PC-3 (cell line): ENCODE measurements at places on chromosomes 16 and 17. TPM values are rescaled to one million over a fixed set of nuclear protein-coding genes. Genes with fewer than 3 reads are reported as not detected.

GRCh38 chr17:34683390-34683789 lies 104.0 kb downstream of the TMEM132E start:
- H3K4me1 ChIP-seq, result no peaks in the 10 kb centered on the region
- H3K4me3 ChIP-seq, result no peak overlapping the region
- H3K36me3 ChIP-seq, result no peaks in the 10 kb centered on the region
- no peaks in the 10 kb centered on the region for H3K27me3 ChIP-seq
- DNase-seq, result no peak

GRCh38 chr17:77735081-77735565 lies 223.4 kb upstream of the TNRC6C start:
- no peak overlapping the region for H3K27ac ChIP-seq
- no peak for DNase-seq
- no peaks in the 10 kb centered on the region for H3K36me3 ChIP-seq

- H3K36me3 ChIP-seq, result no peaks in the 10 kb centered on the region
- no peaks in the 10 kb centered on the region for H3K27me3 ChIP-seq
- H3K27ac ChIP-seq, result no peak overlapping the region
- H3K4me3 ChIP-seq, result no peak overlapping the region
- no peaks in the 10 kb centered on the region for H3K4me1 ChIP-seq
- no peak for DNase-seq
Measured at GRCh38 chr16:79284766-79285165, 315.8 kb downstream of the MAF start.

DNA sequence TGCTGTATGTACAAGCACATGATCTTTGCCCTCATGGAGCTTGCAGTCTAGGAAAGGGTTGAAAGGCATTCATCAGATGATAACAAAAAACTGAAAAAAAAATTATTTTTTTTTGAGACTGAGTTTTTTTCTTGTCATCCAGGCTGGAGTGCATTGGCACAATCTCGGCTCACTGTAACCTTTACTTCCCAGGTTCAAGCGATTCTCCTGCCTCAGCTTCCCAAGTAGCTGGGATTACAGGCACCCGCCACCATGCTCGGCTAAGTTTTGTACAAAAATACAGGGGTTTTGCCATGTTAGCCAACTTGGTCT lies 38.7 kb upstream of the BCAS3 start:
- peaks cover 13% of the 10 kb centered on the region for H3K4me1 ChIP-seq
- H3K36me3 ChIP-seq, result peaks cover 9% of the 10 kb centered on the region; the same call in 1 of the 2 replicates
- no peak for DNase-seq
- no peak overlapping the region for H3K4me3 ChIP-seq
- H3K27me3 ChIP-seq, result no peaks in the 10 kb centered on the region

DNA sequence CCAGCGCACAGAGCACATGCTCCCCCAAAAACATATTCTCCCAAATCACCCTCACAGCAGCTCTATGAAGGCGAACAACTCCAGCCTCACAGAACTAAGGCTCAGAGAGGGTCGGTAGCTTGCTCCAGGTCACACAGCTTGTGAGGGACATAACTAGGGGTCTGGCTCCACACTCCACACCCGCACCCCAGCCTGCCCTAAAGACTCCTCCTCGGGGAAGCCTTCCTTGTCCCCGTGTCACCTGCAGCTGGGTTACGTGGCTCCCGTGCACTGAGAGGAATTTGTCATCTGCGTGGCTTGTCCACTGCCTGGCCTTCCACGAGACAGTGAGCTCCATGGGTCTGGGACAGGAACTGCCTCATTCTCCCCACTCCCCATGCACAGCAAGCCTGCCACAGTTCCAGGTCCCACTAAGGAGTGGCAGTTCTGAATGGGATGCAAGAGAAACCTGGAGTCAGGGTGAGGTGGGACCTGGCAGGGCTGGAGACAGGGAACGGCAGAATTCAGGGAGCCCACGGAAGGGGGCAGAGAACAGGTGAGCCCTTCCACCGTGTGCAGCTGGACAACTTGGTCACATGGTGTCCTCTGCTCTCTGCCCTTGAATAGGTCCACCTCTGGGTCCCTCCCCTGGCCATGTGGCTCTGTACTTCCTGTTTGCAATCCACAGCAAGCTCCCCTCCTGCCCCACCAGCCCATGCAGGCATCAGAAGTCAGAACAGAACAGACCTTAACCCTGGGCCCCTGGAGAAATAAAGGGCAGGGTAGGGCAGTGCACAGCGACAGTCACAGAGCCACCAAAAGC lies 27.4 kb downstream of the TNFRSF13B start:
- H3K36me3 ChIP-seq, result no peaks in the 10 kb centered on the region
- no peak overlapping the region for H3K27ac ChIP-seq
- peaks cover 32% of the 10 kb centered on the region for H3K4me1 ChIP-seq
- DNase-seq, result no peak
- H3K4me3 ChIP-seq, result no peak overlapping the region
- H3K27me3 ChIP-seq, result no peaks in the 10 kb centered on the region

DNA sequence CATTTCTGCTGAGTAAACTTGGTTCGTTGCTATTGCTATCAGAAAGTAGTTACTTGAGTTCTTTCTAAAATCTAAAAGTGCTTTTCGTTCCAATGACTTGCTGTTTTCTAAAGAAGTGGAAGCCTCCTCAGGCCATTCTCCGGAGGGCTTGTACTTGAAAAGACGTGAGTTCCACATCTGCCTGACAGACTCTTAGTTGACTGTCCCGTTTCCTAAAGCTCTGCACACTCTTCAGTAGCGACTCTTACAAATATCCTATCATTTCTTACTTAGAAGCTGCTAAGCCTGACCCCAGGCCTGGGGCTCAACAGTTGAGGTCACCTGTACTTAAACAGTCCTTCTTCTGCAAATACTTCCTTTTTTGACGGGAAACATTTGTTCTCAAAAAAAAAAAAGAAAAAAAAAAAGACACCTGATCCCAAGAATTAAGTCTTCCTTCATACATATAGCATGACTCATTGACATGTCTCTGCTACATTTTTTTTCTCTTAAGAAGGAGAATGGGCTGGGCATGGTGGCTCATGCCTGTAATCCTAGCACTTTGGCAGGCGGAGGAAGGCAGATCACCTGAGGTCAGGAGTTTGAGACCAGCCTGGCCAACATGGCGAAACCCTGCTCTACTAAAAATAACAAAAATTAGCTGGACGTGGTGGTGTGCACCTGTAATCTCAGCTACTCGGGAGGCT lies 61.5 kb downstream of the DHRS7C start:
- no peak overlapping the region for H3K27ac ChIP-seq
- H3K27me3 ChIP-seq, result no peaks in the 10 kb centered on the region
- DNase-seq, result peak; percentile 52
- no peak overlapping the region for H3K4me3 ChIP-seq
- peaks cover 6% of the 10 kb centered on the region for H3K4me1 ChIP-seq

- DNase-seq, result no peak
- H3K27ac ChIP-seq, result no peak overlapping the region
- peaks cover 10% of the 10 kb centered on the region for H3K4me1 ChIP-seq
- H3K4me3 ChIP-seq, result no peak overlapping the region
- H3K36me3 ChIP-seq, result no peaks in the 10 kb centered on the region
Measured at GRCh38 chr16:66489818-66490217, 60.1 kb downstream of the TK2 start.

DNA sequence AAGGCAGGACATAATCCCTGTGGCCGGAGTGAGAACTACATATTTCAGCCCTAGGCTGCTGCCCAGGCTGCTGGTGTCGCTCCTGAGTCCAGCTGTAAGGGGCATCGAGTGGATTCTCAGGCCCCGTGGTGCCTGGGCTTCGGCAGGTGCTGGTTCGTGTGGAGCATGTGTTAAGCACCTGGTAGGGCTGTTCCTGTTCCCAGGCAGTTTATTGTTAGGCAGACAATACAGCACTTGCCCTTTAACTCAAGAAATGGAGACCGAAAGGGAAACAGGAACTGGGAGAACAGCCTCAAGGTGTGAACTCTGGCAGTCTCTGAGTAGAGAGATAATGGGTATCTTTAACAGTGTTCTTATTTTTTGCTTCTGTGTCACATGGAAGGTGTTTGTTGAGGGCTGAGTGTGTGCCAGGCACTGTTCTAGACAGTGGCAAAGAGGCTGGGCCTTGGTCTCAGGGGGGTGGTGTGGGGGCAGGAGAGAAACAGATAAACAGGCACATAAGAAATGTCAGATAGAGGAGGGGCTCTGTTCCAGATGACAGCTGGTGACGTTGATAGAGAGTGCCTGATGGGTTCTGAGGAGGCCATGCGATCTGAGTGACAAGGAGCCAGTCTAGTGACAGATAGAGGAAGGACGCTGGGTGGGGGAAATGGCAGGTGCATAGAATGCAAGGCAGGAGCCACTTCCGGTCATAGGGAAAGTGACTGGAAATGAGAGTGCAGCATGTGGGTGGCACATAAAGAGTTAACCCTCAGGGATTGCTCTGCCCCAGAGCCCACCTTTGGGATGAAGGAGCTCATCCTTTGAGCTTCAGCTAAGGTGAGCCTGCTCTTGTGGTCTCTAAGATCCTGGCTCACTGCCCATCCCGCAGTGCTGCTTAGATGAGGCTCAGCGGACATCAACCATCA lies 33.8 kb downstream of the EPN2 start:
- H3K4me3 ChIP-seq, result no peak overlapping the region
- no peaks in the 10 kb centered on the region; the same call in 1 of the 2 replicates for H3K36me3 ChIP-seq
- H3K4me1 ChIP-seq, result 0 out of 2 replicates have a peak, but pooled peaks cover 10% of the 10 kb centered on the region
- no peak overlapping the region for H3K27ac ChIP-seq
- no peaks in the 10 kb centered on the region for H3K27me3 ChIP-seq

DNA sequence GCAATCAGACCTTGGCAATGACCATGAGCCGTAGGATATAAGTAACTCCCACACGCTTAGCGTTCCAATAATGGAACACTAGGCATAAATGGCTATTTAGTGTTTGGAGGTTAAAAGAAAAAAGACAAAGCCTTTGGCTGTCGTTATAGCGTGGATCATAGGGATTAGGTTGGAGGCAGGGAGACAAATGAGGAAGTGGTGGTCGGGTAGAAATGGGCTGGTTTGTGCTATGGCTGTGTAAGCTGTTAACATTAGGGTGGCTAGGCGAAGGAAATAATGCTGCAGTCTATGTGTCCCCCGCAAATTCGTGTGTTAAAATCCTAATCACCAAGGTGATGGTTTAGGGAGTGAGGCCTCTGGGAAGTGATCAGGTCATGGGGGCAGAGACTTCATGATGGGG lies 120.4 kb upstream of the IRX6 start:
- H3K4me1 ChIP-seq, result no peaks in the 10 kb centered on the region
- H3K36me3 ChIP-seq, result no peaks in the 10 kb centered on the region
- H3K27ac ChIP-seq, result no peak overlapping the region
- no peaks in the 10 kb centered on the region for H3K27me3 ChIP-seq
- H3K4me3 ChIP-seq, result no peak overlapping the region

GRCh38 chr16:81170824-81171223 lies 67.7 kb upstream of the BCO1 start:
- no peak overlapping the region for H3K27ac ChIP-seq
- H3K27me3 ChIP-seq, result no peaks in the 10 kb centered on the region
- H3K4me1 ChIP-seq, result peaks cover 15% of the 10 kb centered on the region
- H3K4me3 ChIP-seq, result no peak overlapping the region

- H3K4me1 ChIP-seq, result peaks cover 8% of the 10 kb centered on the region
- no peak for DNase-seq
- no peak overlapping the region for H3K4me3 ChIP-seq
- H3K27ac ChIP-seq, result no peak overlapping the region
- H3K36me3 ChIP-seq, result no peaks in the 10 kb centered on the region
Measured at GRCh38 chr16:19281246-19281645, 4.3 kb upstream of the CLEC19A start.

DNA sequence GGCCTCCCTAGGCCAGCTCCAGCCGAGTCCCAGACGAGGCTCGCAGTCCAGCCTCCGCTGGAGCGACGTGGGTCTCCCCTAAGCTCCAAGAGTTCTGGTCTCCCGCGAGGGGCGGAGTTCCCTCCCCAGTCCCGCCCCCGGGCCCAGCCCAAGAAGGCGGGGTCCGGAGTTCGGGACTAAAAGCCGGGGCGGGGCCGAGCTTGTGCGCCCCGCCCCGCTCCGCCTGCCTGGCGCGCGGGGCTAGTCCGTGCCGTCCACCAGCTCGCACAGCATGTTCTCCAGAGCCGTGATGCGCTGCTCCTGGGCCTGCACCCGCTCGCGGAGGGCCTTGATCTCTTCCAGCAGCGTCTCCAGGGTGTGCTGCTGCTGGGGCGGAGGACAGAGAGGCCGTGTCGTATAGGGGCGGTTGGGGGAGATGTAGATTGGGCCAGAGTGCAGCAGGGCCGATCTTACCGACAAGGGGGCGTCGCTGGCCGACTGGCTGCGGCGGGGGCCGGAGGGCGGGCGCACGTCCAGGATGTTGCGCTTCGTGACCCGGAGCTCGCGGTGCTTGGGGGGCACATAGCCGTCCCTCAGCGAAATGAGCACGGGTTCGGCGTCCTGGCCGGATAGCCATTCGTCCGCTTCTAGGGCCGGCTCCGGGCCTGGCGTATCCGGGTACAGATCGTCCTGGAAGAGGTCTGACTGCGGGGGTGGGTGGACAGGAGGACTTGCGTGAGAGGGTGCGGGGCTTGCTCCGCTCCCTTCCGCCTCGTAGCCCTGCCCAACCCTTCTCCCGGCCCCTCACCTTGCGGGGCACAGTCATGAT lies 7.0 kb downstream of the CORO6 start:
- no peaks in the 10 kb centered on the region for H3K27me3 ChIP-seq
- DNase-seq, result peak; percentile 76
- peak overlapping the region; percentile 65 for H3K4me3 ChIP-seq
- no peak overlapping the region for H3K27ac ChIP-seq

- no peak for DNase-seq
- H3K4me3 ChIP-seq, result no peak overlapping the region
- no peak overlapping the region for H3K27ac ChIP-seq
- H3K36me3 ChIP-seq, result no peaks in the 10 kb centered on the region
- H3K4me1 ChIP-seq, result no peaks in the 10 kb centered on the region
Measured at GRCh38 chr16:24511792-24512191, 27.6 kb upstream of the RBBP6 start.

Gene ERN2
- total RNA-seq, result not detected in 2 replicates

Gene CNGB1
- 0.04 TPM in 1 of 2 replicates, not detected in the other for total RNA-seq

Gene ZNF597
- not detected in 2 replicates for total RNA-seq

Gene TEX19
- total RNA-seq, result 0.46 and 1.2 TPM in 2 replicates

Gene NECAB2
- 0.22 and 2.0 TPM in 2 replicates for total RNA-seq

Gene PRDM7
- not detected in 2 replicates for total RNA-seq

Gene LYRM1
- total RNA-seq, result 21.9 and 35.1 TPM in 2 replicates

Gene KRTAP4-3
- total RNA-seq, result not detected in 2 replicates
